GM12865 (cell line): ENCODE measurements at places on chromosomes 7 and 10.

DNA sequence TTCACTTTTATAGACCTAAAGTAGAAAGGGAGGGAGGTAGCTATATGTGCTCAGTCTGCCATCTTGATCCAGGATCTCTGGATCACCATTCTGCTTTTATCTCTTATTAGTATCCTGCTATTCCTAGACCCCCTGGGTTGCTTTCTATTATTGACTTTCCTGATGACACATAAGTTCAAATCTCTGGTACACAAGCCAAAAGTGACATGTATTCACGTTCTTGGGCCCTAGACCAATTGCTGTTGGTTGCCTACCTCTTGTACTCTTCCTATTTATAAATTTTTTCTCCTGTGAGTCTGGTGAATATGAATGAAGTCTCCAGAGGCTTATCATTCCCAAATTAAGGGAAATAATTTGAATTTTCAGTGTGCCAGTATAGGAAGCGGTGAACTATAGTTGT lies 56.9 kb downstream of the DNMBP start:
- DNase-seq, result no peak

DNA sequence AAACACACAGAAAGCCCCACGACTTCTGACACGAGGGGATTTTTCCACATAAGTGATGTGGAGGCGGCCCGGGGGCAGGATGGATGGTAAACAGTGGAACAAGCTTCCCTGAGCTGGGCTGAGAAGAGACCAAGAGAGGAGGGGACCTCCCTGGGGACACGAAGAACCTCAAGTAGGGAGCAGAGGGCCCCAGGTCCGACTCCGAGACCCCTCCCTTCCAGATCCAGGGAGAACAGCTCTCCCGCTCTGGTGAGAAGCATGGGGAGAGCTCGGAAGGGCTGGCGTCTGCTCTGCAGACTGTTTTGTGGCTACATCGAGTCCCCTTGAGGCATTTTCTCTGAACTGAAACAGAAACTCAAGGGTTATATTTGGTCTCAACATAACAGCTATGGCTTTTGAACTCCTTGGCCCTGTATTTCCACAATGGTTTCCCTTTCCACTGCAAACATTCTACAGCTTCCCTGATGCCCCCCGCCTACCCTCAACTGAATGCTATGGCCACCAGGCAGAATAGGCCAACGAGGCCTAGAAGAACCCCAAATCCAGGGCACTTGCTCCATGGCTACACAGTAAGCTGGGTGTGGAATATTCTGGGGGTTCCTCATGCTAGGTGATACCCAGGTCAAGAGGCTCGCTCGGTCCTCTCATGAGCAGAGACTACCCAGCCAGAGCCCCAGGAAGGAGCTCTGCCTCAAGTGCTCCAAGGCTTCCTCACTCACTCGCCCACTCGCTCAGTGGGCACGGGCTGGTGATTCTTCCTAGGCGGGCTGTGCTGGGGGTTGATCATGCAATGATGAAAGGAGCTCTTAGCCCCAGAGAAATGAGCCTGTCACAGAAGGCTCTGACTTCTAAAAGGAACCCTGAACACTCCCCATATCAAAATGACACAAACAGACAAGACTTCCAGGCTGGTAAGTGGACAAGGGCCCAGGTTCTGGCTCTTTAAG lies 47.5 kb downstream of the FAM53B start:
- DNase-seq, result peak; percentile 82

DNA sequence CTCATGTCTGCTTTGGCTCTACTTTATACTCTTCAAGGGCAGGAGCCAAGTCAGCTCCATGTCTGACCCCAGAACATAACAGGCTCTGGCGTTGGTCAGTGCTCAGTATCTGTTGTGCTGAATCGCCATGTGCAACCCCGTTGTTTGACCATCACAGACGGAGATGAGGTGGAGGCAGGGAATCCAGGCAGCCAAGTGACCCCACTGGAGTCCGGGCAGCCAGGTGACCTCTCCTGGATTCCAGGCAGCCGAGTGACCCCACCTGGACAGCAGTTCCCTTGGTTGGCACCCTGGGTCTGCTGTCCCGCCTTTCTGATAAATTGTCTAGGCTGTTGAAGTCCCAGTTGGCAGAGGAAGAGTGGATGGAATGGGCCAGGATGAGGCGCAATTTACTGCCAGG lies 232.2 kb downstream of the TCERG1L start:
- no peak for DNase-seq

GRCh38 chr7:18844735-18845134 lies 272.7 kb downstream of the TWIST1 start:
- peak; percentile 5 for DNase-seq

- no peak for DNase-seq
Observed at GRCh38 chr10:107544706-107545520, 380.4 kb upstream of the SORCS1 start.

DNA sequence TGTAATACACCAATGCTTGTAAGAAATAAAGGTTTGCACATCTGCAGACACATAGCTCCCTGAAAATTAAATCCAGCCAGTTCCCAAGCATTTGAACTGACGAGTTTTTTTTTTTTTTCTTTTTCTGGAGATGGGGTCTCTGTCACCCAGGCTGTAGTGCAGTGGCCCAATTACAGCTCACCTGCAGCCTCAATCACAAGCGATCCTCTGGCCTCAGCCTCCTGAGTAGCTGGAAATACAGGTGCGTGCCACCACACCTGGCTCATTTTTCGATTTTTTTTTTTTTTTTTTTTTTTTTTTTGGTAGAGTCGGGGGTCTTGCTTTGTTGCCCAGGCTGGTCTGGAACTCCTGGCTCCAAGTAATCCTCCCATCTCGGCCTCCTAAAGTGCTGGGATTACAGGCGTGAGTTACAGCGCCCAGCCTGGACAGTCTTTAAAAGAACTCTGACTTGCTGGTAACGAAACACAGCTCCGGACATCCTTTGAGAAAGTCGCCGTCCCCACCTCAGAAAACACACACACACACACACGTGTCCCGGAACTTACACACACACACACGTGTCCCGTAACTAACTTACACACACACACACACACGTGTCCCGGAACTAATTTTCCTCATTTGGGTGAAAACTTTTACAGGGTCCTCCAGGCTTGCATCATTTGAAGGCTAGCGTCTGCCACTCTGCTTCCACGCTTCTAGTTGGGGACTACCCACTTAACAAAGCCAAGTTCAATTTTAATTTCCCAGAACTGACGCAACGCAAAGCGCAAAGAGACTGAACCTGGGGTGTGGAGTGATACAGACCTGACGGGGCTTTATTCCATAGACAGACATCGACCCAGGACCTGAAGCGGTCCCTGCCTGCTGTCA lies 18.6 kb downstream of the OCM2 start:
- peak; percentile 86 for DNase-seq

- no peak for DNase-seq
Observed at GRCh38 chr7:73966062-73966940, 61.7 kb upstream of the ELN start.

DNA sequence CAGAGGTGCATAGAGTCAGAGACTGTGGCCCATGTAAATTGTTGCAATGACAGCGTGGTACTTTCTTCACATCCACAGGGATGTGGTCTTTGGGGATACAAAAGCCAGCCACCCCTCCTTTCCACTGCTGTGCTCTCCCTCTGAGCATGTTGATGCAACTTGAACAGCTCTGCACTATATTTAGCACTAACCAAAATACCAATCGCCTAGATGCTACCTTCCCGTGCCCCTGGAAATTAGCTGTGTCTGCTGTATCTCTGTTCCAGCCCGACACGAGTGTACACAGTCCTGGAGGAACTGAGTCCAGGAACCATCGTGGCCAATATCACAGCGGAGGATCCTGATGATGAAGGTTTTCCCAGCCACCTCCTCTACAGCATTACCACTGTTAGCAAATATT lies 38.1 kb downstream of the CDHR3 start:
- no peak for DNase-seq

GRCh38 chr7:20828947-20829346 lies 42.3 kb upstream of the SP8 start:
- DNase-seq, result no peak
